ENCODE measurements at places on chromosomes 1 and 21.
A peak's percentile ranks its signal among the peaks of the same experiment; 100 is the strongest.

GRCh38 chr1:217273866-217274265 is 357.0 kb downstream of the GPATCH2 start:
- peaks cover 16% of the 10 kb centered on the region for H3K4me1 ChIP-seq
- DNase-seq = no peak
- no peak overlapping the region for H3K27ac ChIP-seq

GRCh38 chr1:109610609-109611307 is 8.7 kb downstream of the GNAT2 start:
- H3K36me3 ChIP-seq = no peaks in the 10 kb centered on the region
- H3K27me3 ChIP-seq = no peaks in the 10 kb centered on the region
- no peak for DNase-seq
- H3K4me1 ChIP-seq = no peaks in the 10 kb centered on the region
- no peak overlapping the region for H3K4me3 ChIP-seq

GRCh38 chr1:237799762-237800474 is 90.8 kb downstream of the ZP4 start:
- H3K36me3 ChIP-seq = peaks cover 3% of the 10 kb centered on the region
- H3K27ac ChIP-seq = no peak overlapping the region
- no peak for DNase-seq
- H3K4me1 ChIP-seq = peaks cover 4% of the 10 kb centered on the region
- H3K27me3 ChIP-seq = no peaks in the 10 kb centered on the region

GRCh38 chr1:200912737-200913407 is 18.2 kb downstream of the INAVA start:
- DNase-seq = no peak
- H3K27me3 ChIP-seq = no peaks in the 10 kb centered on the region
- H3K27ac ChIP-seq = no peak overlapping the region
- H3K4me1 ChIP-seq = no peaks in the 10 kb centered on the region

GRCh38 chr1:82161700-82162141 is 361.0 kb downstream of the ADGRL2 start:
- no peak for DNase-seq
- peaks cover 24% of the 10 kb centered on the region for H3K4me1 ChIP-seq
- no peaks in the 10 kb centered on the region for H3K36me3 ChIP-seq

- DNase-seq = no peak
- no peaks in the 10 kb centered on the region for H3K27me3 ChIP-seq
- H3K4me1 ChIP-seq = peaks cover 7% of the 10 kb centered on the region
- no peak overlapping the region for H3K4me3 ChIP-seq
- peaks cover 25% of the 10 kb centered on the region for H3K36me3 ChIP-seq
Observed at GRCh38 chr1:161359291-161359690, 8.4 kb downstream of the CFAP126 start.

DNA sequence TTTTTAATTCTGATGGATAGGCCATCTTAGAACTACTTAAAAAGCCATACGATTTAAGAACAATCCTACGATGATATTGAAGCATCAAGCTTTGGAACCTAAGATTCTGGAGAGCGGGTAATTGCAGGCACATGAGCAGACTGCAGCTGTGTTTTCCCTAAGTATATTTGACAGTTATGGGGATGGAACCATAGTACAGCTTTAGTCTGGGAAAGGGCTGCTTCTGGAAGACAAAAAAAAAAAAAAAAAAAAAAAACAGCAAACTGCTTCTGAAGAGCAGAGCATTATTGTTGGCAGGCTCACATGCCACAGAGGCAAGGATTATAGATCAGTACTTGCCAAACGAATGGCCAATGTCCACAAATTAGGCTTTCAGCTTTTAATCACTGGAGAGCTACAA is 1618.7 kb downstream of the AMY1C start:
- H3K4me3 ChIP-seq = no peak overlapping the region
- DNase-seq = no peak

DNA sequence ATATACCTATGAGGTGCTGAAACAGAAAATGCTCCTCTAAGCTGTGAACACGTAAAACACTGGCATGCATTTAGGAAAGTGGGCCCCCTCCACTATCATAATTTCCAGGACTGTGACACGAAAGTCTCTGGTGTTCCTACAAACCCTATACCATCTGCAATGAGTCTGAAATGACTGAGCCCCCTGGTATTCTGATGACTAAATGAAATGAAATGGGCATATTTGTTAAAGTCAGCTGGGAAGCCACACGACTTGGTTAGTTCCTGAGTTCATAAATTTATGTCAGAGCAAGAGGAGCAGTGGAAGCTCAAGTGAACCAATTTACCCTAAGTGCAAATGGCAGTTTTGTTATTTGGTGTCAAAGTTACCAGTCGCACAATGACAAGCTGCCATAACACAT is 182.3 kb downstream of the KCTD3 start:
- no peaks in the 10 kb centered on the region for H3K4me1 ChIP-seq
- H3K27ac ChIP-seq = no peak overlapping the region
- DNase-seq = no peak

GRCh38 chr1:41835485-41835884 is 83.2 kb downstream of the HIVEP3 start:
- no peak for DNase-seq
- H3K4me1 ChIP-seq = peaks cover 4% of the 10 kb centered on the region
- no peak overlapping the region for H3K4me3 ChIP-seq

- no peak overlapping the region for H3K27ac ChIP-seq
- peaks cover 33% of the 10 kb centered on the region for H3K4me1 ChIP-seq
- H3K4me3 ChIP-seq = peak overlapping the region; percentile 100
- peaks cover 5% of the 10 kb centered on the region for H3K36me3 ChIP-seq
Observed at GRCh38 chr1:204406621-204407020, 5.0 kb downstream of the PPP1R15B start.

DNA sequence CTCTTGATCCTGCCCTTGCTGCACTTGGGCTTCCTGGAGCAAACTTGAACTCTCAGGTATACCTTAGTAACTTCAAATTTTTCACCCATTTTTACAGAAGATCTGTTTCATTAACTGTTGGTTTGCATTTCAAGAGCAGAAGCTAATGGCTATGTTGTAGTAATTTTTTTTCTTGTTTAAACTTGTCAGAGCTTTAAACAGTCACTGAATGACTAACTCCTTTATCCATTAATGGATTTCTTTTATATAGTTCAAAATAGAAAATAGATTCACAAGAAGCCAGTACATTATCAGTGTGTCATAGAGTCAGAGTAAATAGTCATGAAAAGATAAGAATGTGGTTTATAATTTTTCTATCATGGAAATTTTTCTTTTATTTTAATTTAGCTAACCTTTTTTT is 13.6 kb downstream of the SRSF11 start:
- H3K27me3 ChIP-seq = no peaks in the 10 kb centered on the region
- DNase-seq = no peak
- H3K27ac ChIP-seq = no peak overlapping the region
- H3K4me3 ChIP-seq = no peak overlapping the region

DNA sequence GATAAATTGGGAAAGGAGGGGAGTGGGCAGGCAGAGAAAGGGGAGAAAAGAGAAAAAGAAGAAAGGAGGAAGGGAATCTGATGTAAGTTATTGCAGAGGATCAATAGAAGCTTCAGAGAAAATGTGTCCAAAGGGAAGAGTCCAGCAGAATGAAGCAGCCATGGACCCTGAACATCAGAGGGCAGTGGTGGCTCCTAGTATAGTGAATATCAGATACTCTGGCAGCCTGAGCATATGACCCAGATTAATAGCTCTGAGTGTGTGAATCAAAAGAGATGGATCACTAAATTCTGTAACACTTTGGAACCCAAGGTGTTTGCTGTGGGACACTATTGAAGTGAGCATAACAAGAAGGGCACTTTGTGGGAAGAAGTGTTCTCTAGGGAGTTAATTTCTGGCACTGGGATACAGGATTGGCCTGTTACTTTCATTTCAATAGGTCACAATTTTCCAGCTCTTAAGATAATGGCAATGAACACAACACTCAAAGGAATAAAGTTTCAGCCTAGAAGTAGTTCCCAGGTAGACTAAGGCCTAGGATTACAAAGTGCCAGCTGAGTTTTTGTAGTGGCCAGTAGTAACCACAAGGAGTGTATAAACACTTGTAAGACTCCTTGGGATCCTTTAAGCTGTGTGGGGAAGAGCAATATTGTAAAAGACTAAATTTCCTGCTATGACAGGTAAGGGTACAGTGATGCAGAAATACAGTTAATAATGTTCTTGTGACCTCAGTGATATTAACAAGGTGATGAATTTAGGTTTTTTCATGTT is 164.5 kb upstream of the BEND5 start:
- no peak for DNase-seq
- H3K27me3 ChIP-seq = no peaks in the 10 kb centered on the region
- H3K4me1 ChIP-seq = no peaks in the 10 kb centered on the region
- H3K36me3 ChIP-seq = no peaks in the 10 kb centered on the region

DNA sequence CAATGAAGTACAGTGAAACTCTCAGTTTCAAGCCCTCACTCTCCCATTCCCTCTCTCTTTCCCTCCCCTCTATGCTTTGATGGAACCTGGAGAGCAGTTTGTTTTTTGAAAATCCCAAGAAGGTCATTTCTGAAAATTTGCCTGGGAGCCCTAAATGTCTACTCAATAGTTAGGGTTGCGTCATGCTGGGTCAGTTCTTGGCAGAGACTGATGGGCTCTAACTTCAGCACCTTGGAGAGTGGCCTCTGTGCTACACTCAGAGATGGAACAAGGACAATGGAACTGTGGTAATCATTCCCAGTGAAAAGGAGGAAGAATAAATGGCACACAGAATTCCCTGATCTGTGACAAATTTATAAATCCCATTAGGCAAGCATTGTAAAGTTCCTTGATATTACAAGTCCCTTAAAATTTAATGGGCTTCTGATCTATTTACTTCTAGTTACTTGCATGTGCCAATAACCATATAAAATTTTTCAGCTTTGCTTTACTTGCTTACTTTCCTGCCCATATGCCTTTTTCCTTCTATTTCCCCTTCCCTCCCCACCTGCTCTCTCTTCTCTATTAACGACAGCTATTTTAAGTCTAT is 182.9 kb upstream of the KCND3 start:
- H3K27ac ChIP-seq = no peak overlapping the region
- H3K4me3 ChIP-seq = no peak overlapping the region
- H3K4me1 ChIP-seq = no peaks in the 10 kb centered on the region
- H3K27me3 ChIP-seq = peaks cover 12% of the 10 kb centered on the region

DNA sequence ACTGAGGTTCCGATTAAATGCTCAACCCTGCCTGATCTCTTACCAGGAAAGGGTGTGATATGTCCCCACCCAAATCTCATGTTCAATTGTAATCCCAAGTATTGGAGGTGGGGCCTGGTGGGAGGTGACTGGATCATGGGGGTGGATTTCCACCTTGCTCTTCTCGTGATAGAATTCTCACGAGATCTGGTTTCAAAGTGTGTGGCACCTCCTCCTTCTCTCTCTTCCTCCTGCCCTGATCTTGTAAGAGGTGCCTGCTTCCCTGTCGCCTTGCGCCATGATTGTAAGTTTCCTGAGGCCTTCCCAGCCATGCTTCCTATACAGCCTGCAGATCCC is 34.9 kb downstream of the RSPH1 start:
- no peak overlapping the region for H3K27ac ChIP-seq
- H3K4me3 ChIP-seq = no peak overlapping the region
- H3K36me3 ChIP-seq = no peaks in the 10 kb centered on the region
- DNase-seq = no peak
- H3K27me3 ChIP-seq = no peaks in the 10 kb centered on the region
- no peaks in the 10 kb centered on the region for H3K4me1 ChIP-seq

DNA sequence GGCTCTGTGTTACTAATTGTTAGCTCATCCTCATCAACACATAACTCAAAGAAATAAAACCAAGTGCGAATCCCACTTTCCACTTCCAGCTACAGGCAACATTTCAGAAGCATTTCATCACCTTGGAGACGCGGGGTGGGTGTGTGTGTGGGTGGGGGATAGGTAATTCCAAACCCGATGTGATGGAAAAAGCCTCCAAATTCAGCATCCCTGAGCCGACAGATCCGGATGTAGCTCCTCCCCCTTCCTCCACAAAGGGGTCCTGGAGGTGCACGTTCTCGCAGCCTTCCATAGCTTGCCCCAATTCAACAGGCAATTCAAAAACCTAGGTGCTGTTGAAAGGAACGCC is 486 bp downstream of the HSPA13 start:
- peaks cover 12% of the 10 kb centered on the region for H3K36me3 ChIP-seq
- peak overlapping the region; percentile 99 for H3K27ac ChIP-seq
- no peaks in the 10 kb centered on the region for H3K27me3 ChIP-seq
- H3K4me3 ChIP-seq = peak overlapping the region; percentile 99
- no peak for DNase-seq
- H3K4me1 ChIP-seq = peaks cover 38% of the 10 kb centered on the region

- no peaks in the 10 kb centered on the region for H3K27me3 ChIP-seq
- H3K36me3 ChIP-seq = peaks cover 7% of the 10 kb centered on the region
- H3K4me1 ChIP-seq = no peaks in the 10 kb centered on the region
- H3K27ac ChIP-seq = no peak overlapping the region
- no peak overlapping the region for H3K4me3 ChIP-seq
- no peak for DNase-seq
Observed at GRCh38 chr1:81174811-81175476, 625.8 kb upstream of the ADGRL2 start.

DNA sequence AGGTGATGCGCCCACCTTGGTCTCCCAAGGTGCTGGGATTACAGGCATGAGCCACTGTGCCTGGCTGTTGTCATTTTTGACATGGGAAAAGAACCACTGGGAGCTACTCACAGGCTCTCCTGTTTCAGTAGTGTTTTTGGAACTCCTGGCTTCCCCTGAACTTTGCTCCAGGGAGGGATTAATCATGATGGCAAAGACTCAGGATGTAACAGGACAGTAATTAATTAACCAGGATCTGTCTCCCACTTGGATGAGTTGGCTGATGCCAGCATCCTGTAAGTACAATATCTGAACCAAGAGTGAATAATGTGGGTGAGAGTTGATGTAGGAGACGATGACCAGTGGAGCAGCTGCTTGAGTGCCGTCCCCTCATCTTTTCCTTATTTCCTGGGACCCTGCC is 4.9 kb downstream of the SFT2D2 start:
- no peak overlapping the region for H3K4me3 ChIP-seq
- H3K27ac ChIP-seq = no peak overlapping the region
- H3K27me3 ChIP-seq = no peaks in the 10 kb centered on the region
- peaks cover 20% of the 10 kb centered on the region for H3K36me3 ChIP-seq

GRCh38 chr1:204409123-204409522 is 2.5 kb downstream of the PPP1R15B start:
- H3K36me3 ChIP-seq = no peaks in the 10 kb centered on the region
- H3K4me1 ChIP-seq = peaks cover 38% of the 10 kb centered on the region
- DNase-seq = no peak
- H3K27ac ChIP-seq = peak overlapping the region; percentile 100
- no peaks in the 10 kb centered on the region for H3K27me3 ChIP-seq

DNA sequence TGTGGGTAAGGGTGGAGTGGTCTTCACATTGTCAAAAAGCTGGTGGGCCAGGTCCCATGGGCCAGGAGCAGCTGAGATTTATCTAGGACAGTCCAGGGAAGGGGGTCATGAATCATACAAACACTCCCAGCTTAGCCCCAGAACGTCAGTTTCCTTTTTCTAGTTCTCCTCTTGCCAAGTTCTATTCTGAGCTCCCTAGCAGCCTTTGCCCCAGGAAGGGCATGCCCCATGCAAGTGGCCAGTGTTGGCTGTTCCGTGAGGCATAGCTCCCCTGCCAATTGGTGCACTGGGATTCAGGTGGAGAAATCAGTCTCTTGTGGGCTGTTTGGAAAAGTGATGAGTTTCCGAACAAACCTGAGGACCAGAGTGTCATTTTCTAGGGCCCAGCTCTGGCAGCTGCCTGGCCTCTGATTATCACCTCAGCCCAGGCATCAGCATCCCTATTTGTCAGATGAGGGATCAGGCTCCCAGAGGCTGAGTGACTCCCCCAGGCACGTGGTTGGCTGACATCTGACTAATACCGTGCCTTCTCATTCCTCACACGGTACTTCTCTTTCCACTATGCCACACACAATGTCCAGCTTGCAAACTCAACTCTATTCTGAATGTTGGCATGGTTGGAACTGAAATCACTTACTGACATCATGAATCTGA is 14.2 kb upstream of the MYOM3 start:
- no peaks in the 10 kb centered on the region for H3K36me3 ChIP-seq
- peaks cover 3% of the 10 kb centered on the region for H3K27me3 ChIP-seq
